ENCODE measurements at places on chromosomes 7 and 10.

GRCh38 chr7:42805601-42806000 lies 106.3 kb downstream of the C7orf25 start:
- H3K4me3 ChIP-seq = no peak overlapping the region
- DNase-seq = no peak
- no peaks in the 10 kb centered on the region for H3K27me3 ChIP-seq
- no peak overlapping the region for H3K27ac ChIP-seq

- H3K4me1 ChIP-seq = peaks cover 19% of the 10 kb centered on the region
- no peaks in the 10 kb centered on the region for H3K27me3 ChIP-seq
- no peak for DNase-seq
- H3K36me3 ChIP-seq = no peaks in the 10 kb centered on the region
- no peak overlapping the region for H3K4me3 ChIP-seq
Observed at GRCh38 chr10:78365694-78366093, 332.0 kb downstream of the RPS24 start.

- DNase-seq = peak; percentile 33
- no peak overlapping the region for H3K27ac ChIP-seq
- no peaks in the 10 kb centered on the region for H3K4me1 ChIP-seq
- no peaks in the 10 kb centered on the region for H3K27me3 ChIP-seq
- no peak overlapping the region for H3K4me3 ChIP-seq
Observed at GRCh38 chr7:145036604-145037405, 201.0 kb upstream of the TPK1 start.

DNA sequence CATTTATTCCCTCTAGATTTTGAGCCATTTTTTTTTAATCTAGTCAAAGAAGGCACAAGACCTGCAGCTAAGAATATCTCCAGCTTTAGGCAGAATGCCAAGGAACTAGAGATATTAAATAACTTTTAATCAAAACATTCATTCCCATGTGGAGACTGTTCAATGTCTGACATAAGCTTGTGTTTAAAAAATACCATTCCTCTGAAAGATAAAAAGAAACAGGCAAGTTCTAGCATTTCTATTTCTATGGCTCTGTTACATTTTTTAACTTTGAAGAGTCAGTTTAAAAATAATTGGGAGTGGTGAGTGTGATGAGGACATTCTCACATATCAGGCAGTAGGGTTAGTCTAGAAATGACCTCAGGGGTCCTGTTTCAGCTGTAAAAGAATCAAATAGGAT lies 48.0 kb downstream of the RHOBTB1 start:
- H3K27me3 ChIP-seq = peaks cover 3% of the 10 kb centered on the region
- no peaks in the 10 kb centered on the region for H3K4me1 ChIP-seq
- no peak overlapping the region for H3K27ac ChIP-seq
- DNase-seq = no peak

GRCh38 chr7:138885383-138886147 lies 87.6 kb upstream of the ATP6V0A4 start:
- no peaks in the 10 kb centered on the region for H3K36me3 ChIP-seq
- DNase-seq = no peak
- H3K27ac ChIP-seq = no peak overlapping the region
- peaks cover 9% of the 10 kb centered on the region for H3K4me1 ChIP-seq

DNA sequence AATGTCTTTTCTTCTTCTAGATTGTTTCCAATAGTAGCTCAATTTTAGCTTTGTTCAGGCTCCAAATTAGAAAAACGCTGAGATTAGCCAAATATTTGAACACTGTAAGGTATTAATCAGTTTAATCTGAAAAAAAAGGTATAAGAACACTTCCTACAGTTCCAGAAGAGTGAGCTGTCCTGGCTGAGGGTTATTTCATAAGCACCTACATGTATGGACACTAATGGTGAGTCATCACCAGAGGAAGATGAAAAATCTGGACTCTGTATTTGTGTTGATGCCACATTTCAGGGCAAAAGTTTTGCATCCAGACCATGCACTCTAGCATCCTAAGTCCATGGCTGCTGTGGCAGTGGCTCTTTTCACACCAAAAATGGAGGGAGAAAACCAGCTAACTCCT lies 189.5 kb downstream of the ANKRD30A start:
- H3K27ac ChIP-seq = no peak overlapping the region
- H3K4me3 ChIP-seq = no peak overlapping the region
- DNase-seq = no peak
- H3K36me3 ChIP-seq = no peaks in the 10 kb centered on the region
- no peaks in the 10 kb centered on the region for H3K4me1 ChIP-seq
- H3K27me3 ChIP-seq = no peaks in the 10 kb centered on the region

DNA sequence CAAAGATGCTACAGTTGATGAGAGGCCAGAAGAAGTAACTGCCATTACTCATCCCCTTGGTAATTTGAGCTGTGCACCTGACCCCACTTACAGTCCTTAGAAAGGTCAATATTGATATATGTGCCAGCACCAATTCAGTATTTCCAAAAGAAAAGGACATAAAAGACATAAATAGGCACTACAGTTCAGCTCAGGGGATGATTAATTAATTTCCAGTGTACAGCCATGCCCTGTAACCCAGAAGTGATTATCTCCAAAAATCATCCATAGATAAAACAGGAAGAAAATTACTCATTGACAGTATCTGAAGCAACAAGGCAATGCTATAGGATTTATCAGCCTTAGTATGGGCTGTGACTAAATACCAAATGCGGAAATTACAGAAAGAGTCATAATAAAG lies 82.4 kb downstream of the PHYHIPL start:
- H3K4me1 ChIP-seq = no peaks in the 10 kb centered on the region
- H3K27me3 ChIP-seq = no peaks in the 10 kb centered on the region
- DNase-seq = no peak
- H3K27ac ChIP-seq = no peak overlapping the region
- H3K4me3 ChIP-seq = no peak overlapping the region

- H3K27ac ChIP-seq = no peak overlapping the region
- H3K4me3 ChIP-seq = no peak overlapping the region
- DNase-seq = no peak
- H3K4me1 ChIP-seq = no peaks in the 10 kb centered on the region
Observed at GRCh38 chr10:55746002-55746401, 615.1 kb downstream of the ZWINT start.

DNA sequence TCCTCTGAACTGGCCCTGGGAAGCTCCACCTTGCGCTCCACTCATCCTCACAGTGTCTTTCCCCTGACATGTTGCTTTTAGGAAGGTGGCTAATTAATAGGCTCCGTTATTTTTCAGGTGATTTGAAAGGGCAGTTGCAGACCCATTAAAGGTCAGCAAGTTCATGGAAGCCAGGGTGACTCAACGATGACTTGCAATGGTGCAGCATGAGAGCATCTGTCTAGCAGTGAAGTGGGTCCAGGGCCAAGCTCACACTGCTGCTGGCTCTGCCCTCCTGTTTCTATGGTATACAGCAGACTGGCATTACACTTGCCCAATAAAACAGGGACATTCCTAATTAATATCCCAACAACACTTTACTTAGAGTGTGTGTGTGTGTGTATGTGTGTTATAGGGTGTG lies 68.8 kb upstream of the WDR11 start:
- H3K36me3 ChIP-seq = no peaks in the 10 kb centered on the region
- H3K4me1 ChIP-seq = no peaks in the 10 kb centered on the region
- H3K27ac ChIP-seq = no peak overlapping the region
- no peak overlapping the region for H3K4me3 ChIP-seq

DNA sequence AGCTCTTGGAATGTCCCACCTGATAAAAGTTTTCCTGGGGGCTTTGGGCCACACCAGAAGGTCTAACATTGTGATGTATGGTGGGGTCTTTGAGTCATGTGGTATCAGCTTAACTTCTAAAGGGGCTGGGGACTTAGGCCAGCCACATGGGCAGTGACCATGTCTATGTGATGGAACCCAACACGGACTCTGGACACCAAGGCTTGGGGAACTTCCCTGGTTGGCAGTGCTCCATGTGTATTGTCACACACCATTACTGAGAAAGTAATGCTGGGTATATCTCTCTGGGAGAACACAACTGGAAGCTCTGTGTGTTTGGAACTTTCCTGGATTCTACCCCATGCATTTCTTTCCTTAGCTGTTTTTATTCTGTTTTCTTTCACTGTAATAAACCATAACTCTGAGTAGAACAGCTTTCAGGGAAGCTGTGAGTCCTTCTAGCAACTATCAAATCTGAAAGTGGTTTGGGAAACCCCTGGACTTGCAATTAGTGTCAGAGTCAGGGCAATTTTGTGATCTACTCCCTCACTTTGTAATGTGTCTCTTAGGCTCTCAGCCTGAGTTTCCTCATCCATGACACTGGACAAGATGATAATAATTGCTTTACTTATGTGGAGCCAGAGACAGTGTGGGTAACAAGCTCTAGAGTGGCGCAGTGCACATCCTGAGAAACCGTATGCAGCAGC lies 28.4 kb upstream of the AGK start:
- H3K36me3 ChIP-seq = no peaks in the 10 kb centered on the region
- H3K4me1 ChIP-seq = no peaks in the 10 kb centered on the region
- no peak for DNase-seq

- H3K4me3 ChIP-seq = no peak overlapping the region
- no peak overlapping the region for H3K27ac ChIP-seq
- no peaks in the 10 kb centered on the region for H3K4me1 ChIP-seq
- DNase-seq = no peak
- H3K27me3 ChIP-seq = peaks cover 2% of the 10 kb centered on the region
- H3K36me3 ChIP-seq = no peaks in the 10 kb centered on the region
Observed at GRCh38 chr7:35522697-35523096, 172.2 kb downstream of the HERPUD2 start.

GRCh38 chr10:11608159-11609013 lies 3.1 kb downstream of the USP6NL start:
- peaks cover 4% of the 10 kb centered on the region for H3K27me3 ChIP-seq
- H3K27ac ChIP-seq = no peak overlapping the region
- DNase-seq = no peak
- H3K36me3 ChIP-seq = no peaks in the 10 kb centered on the region
- no peak overlapping the region for H3K4me3 ChIP-seq

DNA sequence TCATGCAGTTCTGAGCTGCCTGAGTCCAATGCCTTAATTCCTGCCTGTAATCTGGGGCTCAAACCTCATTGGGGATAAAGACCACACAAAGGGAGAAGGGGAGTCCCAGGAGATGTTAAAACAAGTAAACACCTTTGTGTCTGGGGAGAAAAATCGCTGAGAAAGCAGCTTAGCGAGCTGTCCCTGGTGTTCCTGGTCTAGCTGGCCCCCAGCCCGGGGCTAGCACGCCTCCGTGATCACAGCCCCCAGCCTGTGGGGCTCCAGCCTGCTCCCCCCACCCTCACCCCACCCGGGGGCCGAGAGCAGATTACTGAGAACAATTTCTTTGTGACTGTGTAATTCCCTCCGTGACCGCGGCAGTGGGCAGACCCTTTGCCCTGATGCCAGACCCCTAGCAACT lies 24.8 kb downstream of the DPCD start:
- H3K27ac ChIP-seq = no peak overlapping the region
- no peaks in the 10 kb centered on the region for H3K27me3 ChIP-seq
- H3K4me1 ChIP-seq = no peaks in the 10 kb centered on the region

GRCh38 chr7:111224354-111225231 lies 133.7 kb downstream of the LRRN3 start:
- no peaks in the 10 kb centered on the region for H3K36me3 ChIP-seq
- no peak for DNase-seq
